ENCODE measurements at places on chromosomes 16 and 17.
A peak's percentile ranks its signal among the peaks of the same experiment; 100 is the strongest.

GRCh38 chr17:44865231-44865660, 17.6 kb downstream of the HIGD1B start:
- peak; percentile 31 for DNase-seq

- DNase-seq: peak; percentile 15
Measured at GRCh38 chr16:10737068-10737625, 6.5 kb upstream of the NUBP1 start.

GRCh38 chr16:85935391-85935973, 36.5 kb downstream of the IRF8 start:
- DNase-seq: no peak

DNA sequence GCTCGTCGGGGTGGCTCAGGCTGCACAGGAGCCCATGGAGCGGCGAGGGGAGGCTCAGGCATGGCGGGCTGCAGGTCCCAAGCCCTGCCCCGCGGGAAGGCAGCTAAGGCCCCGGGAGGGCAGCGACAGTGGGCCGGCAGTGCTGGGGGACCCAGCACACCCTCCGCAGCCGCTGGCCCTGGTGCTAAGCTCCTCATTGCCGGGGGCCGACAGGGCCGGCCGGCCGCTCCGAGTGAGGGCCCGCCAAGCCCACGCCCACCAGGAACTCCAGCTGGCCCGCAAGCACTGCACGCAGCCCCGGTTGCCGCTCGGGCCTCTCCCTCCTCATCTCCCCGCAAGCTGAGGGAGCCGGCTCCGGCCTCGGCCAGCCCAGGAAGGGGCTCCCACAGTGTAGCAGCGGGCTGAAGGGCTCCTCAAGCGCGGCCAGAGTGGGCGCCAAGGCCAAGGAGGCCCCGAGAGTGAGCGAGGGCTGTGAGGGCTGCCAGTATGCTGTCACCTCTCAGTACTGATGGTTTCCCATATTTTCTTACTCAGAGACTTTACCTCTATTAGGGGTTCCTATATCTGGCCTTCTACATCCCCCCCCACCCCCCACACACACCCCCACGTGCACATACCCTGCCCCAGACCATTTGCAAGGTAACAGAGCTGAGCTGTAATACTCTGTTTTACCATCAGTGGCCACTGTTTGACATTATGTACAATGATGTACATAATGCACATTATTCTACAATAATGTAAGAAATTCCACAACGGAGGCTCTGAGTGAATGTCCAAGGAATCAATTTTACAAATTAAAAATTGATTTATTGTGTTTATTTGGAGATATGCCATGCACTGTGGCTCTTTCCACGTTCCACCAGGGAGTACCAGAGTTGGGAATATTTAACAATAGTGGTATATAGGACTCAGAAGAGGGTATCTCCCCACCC, 3.7 kb upstream of the VAT1L start:
- no peak for DNase-seq

DNA sequence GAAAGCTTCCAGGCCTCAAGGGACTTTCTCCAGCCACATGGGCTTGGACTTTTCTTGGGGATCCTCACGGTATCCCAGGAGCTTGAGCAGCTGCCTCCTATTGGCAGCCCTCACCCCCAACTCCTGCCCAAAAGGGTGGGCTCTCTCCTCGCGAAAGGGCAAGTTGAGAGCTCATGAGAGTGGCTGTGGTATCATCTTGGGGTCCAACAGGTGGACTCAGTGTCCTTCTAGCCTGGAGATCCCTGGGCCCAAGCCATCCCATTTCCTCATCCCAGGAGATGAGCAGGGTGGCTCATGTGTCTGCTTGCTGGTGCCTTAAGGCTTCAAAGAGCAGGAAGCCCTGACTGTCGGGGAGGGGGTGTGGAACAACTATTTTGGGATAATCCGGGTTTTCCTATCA, 17.7 kb downstream of the TBX4 start:
- DNase-seq: no peak

DNA sequence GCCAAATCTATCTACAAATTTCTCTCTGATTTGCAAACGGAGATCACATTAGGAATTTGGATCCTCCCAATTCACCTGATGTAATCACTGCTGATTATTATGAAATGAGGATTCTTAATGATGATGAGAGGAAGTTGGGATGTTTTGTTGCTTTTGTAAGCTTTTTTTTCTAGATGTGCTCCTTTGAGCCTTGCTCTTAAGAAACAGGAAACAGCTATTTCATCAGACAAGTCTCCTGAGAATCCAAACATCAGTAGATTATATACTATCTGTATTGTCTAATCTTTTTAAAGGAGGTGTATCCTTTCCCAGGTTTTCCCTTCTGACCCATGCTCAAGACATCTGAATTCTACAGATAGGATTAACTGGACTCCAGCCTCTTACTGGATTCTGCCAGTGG, 73.3 kb downstream of the KIF2B start:
- DNase-seq: no peak

DNA sequence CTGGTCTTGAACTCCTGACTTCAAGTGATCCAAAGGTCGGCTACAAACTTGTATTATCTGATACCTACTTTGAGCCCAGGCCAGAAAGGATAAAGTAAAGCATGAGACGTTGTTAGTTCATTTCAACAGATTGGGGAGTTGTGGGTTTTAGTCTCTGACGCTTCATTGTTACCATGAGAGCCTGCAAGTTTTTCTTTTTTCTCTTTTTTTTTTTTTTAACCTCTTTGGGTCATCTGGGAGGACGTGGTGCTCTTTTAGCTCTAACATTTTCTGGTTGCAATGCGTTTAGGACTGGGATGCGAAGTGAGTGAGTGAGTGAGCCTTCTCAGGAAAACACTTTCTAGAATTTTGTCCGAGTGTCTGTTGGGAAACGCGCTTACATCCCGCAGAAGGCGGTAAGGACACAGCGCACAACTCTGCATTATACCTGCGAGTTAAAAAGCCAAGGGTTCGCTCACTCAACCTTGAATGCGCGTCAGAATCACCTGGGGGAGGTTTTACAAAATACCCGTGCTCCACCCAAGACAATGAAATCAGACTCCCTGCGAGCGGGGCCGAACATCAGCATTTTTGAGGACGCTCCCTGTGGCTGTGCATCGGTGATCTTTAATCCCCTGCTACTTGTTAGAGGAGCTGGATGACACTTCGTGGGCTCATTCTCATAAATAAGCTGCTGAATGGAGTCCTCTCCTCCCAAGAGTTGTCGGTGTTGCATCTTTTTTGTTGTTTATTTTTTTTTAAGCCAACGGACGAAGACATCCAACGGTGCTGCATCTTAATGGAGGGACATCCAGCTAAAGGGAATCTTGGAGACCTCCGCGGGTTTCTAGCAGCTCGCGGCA, 629 bp upstream of the RNF135 start:
- no peak for DNase-seq
